ENCODE measurements at places on chromosomes 12 and 14.

- peak; percentile 47 for DNase-seq
Observed at GRCh38 chr12:123270214-123271000, 1.2 kb downstream of the CDK2AP1 start.

DNA sequence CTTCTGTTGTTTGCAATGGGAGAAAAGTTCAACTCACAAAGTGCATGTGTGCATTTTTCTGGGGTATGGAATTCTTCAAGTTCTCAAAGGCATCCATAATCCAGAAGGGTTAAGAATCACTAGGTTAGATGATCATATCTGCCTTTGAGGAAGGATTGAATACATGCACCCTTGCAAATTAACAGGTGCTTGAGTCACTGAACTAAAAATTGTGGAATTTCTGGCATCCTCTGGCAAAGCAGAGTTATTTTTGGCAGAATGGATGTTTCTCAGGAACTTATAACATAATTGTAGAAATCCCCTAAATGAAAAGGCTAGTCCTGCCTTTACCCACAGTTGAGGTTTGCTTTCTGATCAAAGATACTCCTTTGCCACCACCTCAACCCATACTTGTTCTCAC, 136.5 kb upstream of the DYRK2 start:
- DNase-seq: no peak

DNA sequence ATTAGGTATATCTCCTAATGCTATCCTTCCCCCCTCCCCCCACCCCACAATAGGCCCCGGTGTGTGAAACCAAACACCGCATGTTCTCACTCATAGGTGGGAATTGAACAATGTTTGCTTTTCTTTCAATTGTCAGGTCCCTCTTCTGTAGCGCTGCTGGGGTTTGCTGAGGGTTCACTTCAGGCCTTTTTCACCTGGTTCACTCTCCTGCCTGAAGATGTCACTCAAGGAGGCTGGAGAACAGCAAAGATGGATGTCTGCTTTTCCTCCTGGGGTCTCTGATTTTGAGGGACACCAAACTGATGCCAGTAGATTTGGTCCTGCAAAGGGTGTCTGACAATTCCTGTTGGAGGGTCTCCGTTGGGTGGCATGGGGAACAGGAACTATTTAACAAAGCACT, 35.8 kb downstream of the KLRK1 start:
- DNase-seq: no peak

GRCh38 chr12:265096-265495, 2.5 kb upstream of the SLC6A13 start:
- no peak for DNase-seq

DNA sequence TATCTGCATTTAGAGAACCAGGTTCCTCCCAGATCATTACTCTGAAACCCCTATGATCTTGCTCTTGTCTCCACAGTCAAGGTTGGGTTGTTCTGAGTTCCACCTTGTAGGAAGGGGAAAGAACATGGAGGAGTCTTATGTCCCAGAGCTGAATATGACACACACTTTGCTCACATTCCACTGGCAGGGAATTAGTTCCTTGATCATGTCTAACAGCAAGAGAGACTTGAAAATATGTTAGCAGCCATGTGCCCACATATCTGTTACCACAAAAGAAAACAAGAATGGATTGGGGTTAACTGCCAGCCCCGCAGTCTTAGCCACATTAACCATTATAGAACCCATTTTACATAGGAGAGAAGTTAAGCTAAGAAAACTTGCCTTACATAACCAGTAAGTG, 71.1 kb upstream of the MDM1 start:
- DNase-seq: no peak

DNA sequence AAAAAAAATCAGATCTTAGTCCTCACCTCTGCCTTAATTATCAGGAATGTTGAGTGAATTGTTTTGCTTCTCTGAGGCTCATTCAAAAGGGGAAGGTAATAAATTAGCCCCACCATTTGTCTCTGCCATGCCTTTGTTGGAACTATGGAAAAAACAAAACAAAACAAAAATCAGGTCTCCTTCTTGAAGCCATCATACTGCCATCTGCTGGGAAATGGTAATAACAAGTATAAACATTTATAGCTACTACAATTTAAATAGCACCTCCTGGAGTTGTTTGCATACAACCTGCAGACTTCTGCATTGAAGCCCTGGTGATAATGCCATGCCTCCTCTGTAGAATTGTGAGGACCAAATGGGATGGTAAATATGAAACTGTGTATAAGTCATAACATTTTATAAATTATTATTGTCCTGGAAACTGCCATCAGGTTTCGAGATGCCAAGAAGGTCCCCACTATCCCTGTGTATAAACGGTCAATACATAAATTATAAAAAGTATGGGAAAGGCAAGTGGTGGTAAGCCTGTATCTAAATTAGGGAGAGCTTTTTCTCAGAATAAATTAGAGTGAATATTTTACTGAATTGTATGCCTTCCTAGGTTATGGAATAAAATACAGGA, 87.2 kb upstream of the FGD4 start:
- peak; percentile 80 for DNase-seq

DNA sequence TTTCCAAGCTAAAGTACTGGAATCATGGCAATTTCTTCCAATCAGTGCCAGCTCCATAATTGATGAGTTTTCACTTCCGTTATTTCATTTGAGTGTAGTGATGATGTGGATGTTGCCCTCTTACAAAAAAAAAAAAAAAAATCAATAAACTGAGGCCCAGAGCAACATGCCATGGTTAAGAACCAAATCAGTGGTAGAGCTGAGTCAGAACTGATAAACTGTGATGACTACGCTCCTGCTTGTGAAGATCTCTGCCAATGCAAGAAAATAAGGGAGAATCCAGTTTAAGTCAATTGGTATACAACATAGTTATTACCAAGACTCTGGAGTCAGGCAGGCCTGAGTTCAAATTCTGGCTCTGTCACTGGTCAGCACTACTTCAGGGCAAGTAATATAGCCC, 102.7 kb downstream of the GPR135 start:
- peak; percentile 54 for DNase-seq

GRCh38 chr12:89782807-89783206, 74.2 kb upstream of the ATP2B1 start:
- peak; percentile 38 for DNase-seq

DNA sequence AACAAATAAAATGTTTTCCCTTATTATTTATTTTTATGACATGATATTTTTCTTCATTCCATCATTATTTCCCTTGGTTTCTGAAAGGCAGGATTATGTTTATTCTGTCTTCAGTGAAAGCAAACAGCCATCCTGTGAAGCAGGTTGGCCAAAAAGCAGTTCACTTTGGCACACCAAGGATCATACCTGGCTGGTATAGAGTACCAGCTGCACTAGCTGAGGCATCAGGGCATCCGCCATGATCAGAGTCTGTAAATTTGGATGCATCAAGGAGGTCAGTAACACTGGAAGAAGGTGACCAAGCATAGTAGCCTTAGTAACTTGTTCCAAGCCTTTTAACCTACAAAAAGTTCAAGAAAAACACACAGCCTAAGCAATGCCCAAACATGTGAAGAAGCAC, 123.3 kb downstream of the HECTD4 start:
- DNase-seq: no peak

DNA sequence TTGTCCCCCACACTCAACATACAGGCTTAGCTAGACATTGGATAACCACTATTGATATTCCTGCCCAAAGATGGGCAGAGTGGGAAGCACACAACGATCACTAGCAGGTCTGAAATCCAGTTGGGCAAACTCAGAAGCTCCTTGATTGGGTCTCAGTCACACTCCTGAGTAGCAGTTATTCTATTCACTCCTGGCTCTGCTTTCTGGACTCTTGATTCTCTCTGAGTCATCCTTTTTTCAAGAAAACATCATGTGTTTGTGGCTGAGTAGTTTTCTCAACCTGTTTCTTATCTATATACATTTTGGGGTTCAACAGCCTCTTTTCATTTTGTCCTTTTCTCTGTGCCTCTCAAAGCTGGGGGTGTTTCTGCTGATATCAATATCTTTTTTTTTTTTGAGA, 46.0 kb upstream of the MANSC4 start:
- DNase-seq: peak; percentile 35

DNA sequence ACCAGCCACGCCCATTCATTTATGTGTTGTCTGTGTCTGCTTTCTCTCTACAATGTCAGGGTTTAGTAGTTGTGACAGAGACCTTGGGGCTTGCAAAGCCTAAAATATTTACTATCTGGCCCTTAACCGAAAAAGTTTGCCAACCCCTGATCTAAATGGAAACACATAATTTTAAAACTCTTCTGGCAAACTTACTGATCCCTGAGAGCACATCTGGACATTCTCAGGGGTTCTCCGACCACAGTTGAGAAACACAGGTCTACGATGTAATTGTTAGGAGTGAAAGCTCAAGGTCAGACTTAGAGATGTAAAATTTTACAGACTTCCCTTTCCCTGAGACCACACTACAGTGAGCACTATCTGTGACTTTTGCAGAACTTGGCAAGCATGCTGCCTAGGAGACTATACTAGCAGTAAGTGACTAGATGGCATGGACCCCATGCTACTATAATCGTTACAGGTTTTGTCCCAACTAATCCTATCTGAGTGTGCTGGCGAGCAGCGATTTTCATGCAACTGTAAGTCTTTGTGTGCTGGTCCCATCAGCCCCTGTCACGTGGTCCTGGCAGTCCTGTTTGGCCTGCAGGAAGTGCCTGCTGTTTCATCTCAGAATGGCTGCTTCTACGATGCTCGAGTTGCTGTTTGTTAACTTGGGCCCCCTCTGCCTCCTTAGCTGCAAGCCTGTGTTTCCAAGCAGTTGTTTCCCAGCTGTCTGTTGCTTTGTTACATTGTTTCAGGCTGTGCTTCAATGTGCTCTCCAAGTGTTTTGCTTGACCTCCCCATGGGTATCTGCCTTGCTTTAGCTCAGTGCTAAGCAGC, 21.6 kb downstream of the TMTC2 start:
- no peak for DNase-seq

- peak; percentile 39 for DNase-seq
Observed at GRCh38 chr14:49940808-49941421, 48.0 kb downstream of the ARF6 start.

GRCh38 chr14:92502541-92503286, 10.9 kb upstream of the RIN3 start:
- no peak for DNase-seq
